ENCODE measurements at places on chromosomes 16 and 17.

- DNase-seq, result no peak
Measured at GRCh38 chr17:54153423-54153822, 330.7 kb downstream of the KIF2B start.

DNA sequence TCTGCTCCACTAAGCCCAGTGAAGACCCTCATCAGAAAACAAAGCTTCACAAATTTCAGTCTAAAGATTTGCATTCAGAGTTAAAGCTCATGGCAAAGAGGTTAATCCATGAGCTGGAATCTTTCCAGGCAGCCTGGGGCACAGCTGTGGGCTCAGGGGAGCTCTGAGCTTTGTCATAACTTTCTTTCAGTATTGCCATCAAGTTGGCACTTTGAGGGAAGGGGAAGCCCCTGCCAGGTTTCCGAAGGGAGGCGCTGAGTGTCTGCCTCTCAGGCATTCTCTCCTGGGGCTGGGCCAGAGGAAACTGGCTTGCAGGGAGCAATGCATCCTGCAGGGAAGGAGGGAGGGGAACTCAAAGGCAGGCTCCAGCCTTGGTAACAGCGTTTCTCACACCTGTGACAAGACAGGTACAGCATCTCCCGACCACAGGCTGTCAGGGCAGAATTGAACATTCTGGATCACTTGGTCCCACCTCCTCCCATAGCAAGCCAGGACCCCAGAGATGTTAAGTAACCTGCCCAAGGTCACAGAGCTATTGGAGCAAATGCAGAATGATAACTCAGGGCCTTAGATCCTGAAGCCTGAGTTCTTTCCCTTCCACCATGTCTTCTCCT lies 3.9 kb downstream of the LPO start:
- DNase-seq, result no peak

- no peak for DNase-seq
Measured at GRCh38 chr17:57861000-57861789, 11.4 kb upstream of the MRPS23 start.

DNA sequence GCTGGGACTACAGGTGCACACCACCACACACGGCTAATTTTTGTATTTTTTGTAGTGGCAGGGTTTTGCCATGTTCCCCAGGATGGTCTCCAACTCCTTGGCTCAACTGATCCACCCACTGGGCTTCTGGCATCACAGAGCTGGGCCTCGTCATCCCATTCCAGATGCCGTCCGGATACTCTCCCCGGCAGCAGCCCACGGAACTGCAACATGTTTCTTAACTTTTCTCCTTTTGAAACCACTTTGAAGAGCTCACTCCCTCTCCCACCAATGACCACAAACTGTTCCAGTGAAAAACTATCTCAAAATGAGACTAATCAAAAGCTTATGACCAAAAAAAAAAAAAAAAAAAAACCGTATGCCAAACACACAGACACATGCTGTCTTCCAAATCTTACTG lies 17.6 kb downstream of the PEMT start:
- no peak for DNase-seq

DNA sequence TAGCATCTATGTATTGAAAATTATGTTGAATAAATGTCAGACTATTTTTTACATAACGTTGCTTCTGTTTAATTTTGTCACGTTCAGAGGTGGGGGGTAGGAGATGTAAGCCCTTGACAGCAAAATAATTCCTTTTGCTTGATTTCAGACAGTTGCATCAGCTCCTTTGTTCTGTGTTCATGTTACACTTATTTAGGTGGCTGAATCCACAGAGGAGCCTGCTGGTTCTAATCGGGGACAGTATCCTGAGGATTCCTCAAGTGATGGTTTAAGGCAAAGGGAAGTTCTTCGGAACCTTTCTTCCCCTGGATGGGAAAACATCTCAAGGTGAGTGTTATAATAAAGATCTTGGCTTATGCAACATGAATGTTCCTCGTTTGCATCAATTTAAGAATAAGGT lies 4.5 kb downstream of the HERPUD1 start:
- no peak for DNase-seq

DNA sequence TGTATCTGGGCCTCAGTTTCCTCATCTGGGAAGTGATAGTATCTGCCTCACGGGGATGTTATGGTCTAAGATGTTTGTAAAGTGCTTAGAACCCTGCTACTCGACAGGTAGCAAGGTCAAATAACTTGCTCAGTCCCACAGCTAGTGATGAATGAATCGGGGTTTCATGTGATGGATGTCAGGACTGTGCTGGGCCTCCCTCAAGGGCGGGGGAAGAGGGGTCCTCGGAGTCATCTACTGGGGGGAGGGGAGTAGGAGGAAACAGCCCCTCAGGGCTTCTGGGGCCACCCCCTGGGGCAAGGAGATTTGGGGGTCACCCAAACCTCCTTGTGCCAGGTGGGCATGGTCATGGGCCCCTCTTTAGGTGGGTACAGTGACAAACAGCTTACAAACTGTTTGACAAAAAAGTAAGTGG lies 732 bp downstream of the PNPO start:
- DNase-seq, result no peak

- DNase-seq, result no peak
Measured at GRCh38 chr16:79264237-79265109, 336.1 kb downstream of the MAF start.

GRCh38 chr17:49515196-49515770 lies 20.2 kb downstream of the NGFR start:
- DNase-seq, result no peak

DNA sequence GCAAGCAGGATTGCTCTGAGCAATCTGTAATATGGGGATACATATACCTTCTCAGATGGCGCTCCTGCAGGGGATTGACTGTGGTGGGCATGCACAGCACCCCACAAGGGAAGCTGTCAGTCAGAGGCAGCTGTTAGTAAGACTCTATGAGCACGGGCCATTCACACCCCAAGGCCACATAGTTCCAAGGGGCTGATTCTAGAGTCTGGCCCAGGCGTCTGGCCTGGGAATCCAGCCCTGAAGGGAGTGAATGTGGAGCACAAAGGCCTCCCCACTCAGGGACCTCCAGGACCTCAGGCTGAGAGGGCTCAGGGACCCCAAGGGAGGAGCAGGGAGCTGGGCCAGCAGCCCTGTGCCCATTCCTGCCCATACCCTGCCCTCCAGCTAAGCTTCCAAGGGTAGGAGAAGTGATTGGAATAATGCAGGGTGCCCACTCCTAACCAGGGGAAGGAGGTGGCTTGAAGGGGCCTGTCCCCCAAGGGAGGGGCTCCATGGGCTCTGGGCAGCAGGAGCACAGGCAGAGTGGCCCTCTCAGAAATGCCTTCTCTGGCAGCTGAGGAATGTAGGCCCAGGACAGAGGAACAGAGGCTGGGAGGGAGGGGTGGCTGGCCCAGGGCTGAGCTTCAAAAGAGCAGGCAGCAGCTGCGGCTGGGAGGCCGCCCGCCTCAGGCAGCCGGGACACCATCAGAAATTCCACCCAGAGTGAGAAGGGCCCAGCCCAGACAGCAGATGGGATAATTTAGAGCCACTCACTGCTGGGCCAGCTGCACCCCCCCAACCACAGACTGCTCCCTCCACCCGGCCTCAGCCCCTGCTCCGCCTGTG lies 48.9 kb upstream of the MRPS23 start:
- no peak for DNase-seq

Measured in stimulated activated CD4-positive, alpha-beta T cell treated with anti-CD3 and anti-CD28 coated beads, Interleukin-2, amount 100 ng/mL, for 4 hours (primary cell).